HT-29 (cell line): ENCODE measurements at places on chromosomes 2 and 18.

- DNase-seq: no peak
Observed at GRCh38 chr18:78006774-78007260, 757.2 kb downstream of the GALR1 start.

GRCh38 chr2:233462202-233462785 is 104.3 kb downstream of the USP40 start:
- DNase-seq: no peak

- DNase-seq: no peak
Observed at GRCh38 chr2:64700133-64700809, 46.6 kb upstream of the SERTAD2 start.

- DNase-seq: no peak
Observed at GRCh38 chr2:51722311-51722710, 690.4 kb upstream of the NRXN1 start.

DNA sequence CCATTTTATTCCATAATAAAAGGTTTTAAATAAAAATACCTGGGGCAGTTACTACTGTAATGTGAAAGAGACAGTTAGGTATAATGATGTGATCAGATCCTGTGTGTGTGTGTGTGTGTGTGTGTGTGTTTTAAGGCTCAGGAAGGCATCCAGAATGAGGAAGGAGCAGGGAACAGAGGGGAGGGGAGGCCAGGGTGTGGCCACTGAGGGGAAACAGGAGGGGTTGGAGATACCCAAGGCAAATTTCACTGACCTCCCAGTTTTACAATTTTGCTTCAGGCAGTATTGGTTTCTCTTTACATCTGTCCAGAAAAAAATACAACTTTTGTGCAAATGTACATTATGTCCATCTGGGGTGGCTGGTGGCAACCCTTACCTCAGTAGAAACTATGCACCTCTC is 163.5 kb upstream of the FBXO11 start:
- no peak for DNase-seq

DNA sequence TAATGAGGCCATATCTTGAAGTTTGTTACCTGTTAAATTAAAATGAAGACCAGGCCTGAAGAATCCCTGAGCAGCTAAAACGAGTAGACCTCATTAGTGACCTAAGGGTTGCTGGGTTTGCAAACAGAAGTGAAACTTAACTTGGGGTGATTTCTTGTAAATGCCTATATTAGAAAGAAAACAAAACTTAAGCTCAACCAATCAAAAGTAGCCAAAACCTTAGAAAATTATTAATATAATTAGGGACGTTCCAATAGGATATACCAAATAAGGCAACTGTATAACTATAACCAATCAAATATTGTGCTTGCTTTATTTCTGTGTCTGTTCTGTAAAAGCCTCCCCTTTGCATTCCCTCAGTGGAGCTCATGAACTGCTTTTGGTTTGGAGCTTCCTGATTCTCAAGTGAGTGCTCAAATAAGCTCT is 137.9 kb upstream of the VRK2 start:
- no peak for DNase-seq

- DNase-seq: no peak
Observed at GRCh38 chr2:27209621-27210401, 2.0 kb upstream of the ATRAID start.

- DNase-seq: no peak
Observed at GRCh38 chr2:110876167-110876999, 144.0 kb downstream of the ACOXL start.

DNA sequence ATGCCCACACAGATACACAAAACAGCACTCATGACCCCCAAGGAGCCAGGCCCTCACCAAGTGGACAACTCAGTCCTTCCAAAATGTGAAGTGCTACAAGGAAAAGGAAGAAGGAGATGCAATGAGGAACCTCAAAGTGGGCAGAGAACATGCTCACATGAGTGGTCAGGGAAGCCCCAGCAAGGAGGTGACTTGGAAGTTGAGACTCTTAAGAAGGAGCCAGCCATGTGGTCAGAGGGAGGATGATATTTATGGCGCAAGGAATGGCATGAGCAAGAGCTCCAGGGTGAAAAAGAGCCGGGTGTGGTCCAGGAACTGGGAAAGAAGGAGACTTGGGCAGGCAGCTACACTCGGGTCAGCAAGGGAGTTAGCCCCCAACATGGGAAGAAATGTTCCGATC is 30.0 kb upstream of the KLHL29 start:
- DNase-seq: no peak

DNA sequence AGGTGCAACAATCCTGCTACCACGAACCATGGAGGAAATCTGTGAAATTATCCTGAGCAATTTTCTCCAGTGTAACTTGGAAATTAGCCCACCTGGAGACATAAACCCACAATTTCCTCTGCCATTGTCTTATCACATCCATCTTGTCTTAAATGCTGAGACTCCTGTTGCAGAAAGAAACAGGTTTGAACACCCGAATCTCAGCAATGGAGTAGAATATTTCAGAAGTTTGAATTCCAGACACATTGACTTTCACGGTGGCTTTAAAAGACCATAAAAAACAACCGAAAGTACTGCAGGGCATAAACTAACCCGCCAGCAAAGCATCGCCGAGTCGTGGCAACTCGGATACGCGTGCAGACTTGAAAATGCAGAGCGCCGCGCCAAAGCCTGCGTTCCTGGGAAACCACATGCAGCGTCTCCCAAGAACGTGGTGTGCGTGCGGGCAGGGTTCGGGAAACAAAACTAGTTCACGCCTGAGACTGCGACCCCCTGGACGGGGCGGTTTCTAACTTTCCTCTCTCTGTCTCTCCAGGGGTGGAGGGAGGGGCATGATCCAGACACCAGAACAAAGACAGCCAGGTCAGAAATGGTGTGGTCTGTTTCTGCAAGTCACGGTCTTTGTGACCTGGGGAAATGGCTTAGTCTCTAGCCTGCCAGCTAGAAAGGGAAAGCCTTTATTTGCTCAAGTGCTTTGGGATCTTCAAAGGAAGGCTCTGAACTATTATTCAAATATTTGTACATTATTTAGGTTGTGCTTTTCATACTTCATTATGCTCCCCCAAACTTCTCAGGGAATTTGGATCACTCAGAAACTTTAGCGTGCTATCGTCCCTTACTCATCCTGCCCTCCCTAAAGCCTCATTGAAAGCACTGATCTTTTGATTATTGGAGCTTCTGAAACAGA is 26.9 kb upstream of the KCTD1 start:
- peak; percentile 59 for DNase-seq

DNA sequence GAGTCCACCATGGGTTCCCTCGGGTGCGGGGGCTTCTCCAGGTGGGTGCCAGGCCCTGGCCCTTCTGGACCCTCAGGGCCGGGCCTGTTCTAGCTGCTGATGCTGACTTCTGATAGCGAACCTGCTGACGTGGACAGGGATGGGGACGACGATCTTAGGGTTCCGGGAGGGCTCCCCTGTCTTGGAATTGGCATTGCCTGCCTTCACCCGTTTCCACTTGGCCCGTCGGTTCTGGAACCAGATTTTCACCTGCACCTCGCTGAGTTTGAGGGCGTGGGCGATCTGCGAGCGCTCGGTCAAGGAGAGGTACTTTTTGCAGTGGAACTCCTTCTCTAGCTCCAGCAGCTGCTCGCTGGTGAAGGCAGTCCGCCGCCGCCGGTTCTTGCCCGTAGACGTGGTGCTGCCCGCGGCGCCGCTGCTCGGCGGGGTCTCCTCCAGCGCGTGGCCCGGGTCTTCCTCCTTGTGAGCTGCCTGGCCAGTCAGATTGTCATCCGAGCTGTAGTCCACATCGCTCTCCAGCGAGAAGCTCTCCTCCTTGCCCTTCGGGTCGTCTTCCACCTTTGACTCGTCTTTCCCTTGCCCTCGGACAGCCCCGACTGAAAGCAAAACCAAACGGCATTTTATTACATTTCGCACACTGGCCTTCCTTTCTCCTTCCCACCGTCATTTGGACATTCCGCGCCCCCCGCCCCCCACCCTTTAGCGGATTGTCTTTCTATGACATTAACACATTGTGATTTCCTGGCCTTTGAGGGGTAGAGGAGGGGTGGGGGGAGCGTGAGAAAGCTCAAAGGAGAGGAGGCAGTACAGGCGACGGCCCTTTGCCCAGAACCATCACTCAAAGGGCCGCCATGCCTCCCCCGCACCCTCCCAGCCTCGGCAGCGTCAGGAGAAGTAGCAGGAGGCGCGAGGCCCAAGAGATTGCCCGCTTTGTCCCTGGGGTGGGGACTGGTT is 2.1 kb downstream of the GBX2 start:
- no peak for DNase-seq

DNA sequence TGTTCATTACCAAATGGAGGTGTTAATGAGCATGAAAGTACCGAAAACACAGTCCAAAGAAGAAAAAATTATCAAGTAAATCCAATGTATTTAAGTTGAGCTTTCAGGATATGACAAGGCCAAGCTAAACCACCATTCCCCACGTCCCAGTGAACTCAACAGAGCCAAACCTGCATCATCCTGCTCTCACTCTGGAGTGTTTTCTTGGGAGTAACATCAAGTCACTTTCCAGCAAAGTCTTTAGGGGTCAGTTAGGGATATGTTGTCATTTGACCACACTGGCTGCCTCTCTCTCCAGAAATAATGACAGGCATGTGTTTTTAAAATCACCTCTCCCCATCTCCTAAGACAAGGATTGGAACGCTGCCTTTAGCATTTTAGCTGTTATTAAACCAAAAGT is 140.5 kb downstream of the SRBD1 start:
- DNase-seq: no peak

- DNase-seq: no peak
Observed at GRCh38 chr2:48065096-48065495, 158.8 kb upstream of the FBXO11 start.

DNA sequence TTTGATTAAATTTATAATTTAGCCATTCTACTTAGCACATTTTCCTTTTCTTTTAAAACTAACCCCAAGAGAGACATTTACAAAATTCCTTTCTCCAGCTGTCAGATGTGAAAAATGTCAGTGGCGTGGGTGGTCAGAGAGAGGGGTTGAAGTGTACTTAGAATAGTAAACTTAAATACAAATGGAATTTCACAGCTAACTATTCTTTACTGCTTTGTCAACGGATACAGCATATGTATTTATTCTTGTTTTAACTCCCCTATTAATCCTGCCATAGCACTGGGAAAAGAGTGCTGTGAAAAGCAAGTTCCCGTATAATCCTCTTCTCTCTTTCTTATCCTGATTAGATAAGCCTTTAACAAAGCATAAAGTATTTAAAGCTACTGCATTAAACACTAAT is 191.4 kb upstream of the CHAC2 start:
- DNase-seq: no peak

GRCh38 chr2:97716695-97717612 is 3.6 kb downstream of the ZAP70 start:
- DNase-seq: no peak

DNA sequence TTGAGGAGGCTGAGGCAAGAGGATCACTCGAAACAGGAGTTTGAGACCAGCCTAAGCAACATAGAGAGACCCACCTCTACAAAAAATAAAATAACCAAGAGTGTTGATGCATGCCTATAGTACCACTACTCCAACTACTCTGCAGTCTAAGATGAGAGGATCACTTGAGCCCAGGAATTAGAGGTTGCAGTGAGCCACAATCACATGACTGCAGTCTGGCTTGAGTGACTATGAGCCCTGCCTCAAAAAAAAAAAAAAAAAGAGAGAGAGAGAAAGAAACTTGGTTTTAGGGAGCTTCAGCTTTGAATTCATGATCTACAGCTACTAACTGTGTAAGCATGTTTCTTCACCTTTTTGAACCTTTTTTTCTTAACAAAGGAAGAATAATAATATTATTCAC is 119.9 kb downstream of the HNMT start:
- no peak for DNase-seq

DNA sequence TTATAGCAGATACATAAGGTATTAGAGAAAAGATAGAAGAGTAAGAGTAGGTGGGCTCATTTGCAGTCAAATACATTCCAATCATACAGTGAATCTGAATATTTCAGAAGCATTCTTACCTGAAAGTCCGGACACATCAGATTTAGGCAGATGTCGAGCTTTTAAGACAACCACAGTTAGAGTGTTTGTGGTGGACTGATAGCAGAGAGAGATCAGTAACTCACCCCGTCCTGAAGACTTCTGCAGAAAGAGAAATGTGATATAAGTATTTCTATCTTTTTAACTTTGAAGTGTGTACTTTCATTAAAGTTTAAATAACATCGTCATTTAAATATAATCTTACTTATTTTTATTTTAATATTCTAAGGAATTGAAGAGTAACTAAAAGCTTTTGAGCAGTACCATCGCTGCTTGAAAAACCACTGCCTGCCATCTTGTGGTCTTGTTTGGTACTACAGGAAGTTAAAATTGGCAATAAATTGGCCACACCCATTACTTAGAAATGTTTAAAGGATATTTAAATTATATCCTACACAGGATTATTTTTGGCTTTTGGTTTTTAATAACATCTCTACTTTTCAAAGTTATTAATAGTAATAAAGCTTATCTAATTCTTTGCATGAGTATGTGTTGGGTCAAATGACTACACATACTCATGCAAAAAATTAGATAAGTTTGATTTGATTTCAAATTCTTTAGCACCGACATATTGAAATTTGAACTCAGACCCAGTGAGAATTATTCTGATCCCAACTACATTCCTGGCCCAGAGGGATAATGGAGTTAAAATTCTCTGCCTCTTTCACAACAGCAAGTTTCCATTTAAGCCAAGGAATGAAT is 5.5 kb downstream of the SYT4 start:
- peak; percentile 61 for DNase-seq

- no peak for DNase-seq
Observed at GRCh38 chr2:240925568-240926515, 19.7 kb downstream of the CROCC2 start.

DNA sequence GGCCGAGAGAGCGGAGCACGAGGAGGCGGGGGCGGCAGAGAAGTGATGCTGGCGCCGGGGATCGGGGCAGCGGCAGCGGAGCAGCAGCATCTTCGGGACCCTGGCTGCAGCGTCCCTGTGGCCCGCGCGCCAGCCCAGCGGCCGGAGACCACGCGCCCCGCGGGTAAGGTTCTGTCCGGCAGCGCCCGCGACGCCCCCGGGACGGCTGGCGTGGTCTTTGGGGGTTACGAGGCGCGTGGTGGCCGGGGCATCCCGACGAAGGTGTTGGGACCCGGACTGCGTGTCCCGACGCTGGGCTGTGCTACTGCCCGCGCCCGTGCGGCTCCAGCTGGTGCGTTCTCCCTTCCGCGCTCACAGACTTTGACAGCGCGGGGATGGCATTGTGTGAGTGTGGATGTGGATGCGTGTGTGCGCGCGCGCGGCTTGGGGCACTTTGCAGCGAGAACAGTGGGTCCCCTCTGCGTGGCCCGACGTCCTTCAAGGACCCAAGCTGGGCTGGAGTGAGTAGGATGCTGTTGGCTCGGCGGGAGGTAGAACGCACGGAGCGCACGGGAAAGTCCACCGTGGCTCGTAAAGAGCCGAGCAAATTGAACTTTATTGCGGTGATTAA is 405.0 kb downstream of the XIRP2 start:
- DNase-seq: no peak

GRCh38 chr2:152200565-152201465 is 25.3 kb upstream of the STAM2 start:
- DNase-seq: peak; percentile 68

- no peak for DNase-seq
Observed at GRCh38 chr18:79410171-79410641, 14.5 kb downstream of the NFATC1 start.

GRCh38 chr2:136137982-136138381 is 20.0 kb upstream of the CXCR4 start:
- no peak for DNase-seq
